ENCODE measurements at places on chromosomes 5 and 9.

DNA sequence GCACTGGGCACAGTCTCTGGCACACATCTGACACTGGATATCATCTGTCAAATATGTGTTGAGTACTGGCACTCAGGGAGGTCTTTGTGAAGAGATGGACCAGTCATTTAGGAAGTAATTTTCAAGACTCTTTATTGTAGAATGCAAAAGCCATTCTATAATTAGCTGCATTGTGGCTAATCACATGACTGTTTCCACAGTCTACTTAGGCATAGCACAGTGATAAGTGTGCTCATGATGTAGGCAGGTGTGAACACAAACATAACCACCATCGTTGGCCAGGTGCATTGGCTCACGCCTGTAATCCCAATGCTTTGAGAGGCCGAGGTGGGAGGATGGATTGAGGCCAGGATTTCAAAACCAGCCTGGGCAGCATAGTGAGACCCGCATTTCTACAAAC is 62.2 kb downstream of the CFAP77 start:
- DNase-seq = no peak

- DNase-seq = no peak
Observed at GRCh38 chr5:72147569-72147968, 40.3 kb downstream of the MAP1B start.

DNA sequence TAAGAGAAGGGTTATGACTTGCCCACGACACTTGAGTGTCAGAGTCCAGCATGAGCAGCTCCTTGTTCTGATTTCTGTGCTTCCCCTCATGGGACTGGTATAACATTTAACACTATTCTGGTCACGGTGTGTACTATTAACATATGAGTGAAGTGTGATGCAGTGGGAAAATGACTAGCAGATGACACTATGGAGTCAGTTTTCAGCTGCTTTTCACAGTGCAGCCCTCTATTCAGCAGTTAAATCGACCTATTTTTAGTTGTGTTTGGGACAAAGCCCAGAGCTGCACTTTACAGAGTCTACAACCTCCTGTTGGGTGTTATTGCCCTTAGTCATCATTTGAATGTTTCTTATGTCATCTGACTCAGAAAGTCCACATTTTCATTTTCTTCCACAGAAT is 59.1 kb downstream of the CHSY3 start:
- DNase-seq = peak; percentile 76

DNA sequence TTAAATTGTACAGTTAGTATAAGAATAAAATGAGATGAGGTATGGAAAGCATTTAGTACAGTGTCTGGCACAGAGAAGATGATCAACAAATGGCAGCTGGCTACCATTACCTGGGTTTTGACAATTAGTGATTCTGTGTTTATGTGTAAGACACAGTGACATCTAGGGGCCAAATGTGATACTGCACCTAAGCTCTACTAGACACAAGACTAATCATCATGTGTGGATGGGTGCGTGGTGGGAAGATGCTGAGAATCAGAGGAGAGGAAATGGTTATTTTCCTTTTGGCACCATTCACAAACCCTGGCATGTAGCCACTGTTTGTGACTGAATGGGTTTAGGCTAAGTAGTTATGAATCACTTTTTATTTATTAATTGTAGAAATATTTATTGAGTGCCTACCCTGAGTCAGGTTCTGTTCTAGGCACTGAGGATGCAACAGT is 109.8 kb upstream of the TBC1D2 start:
- DNase-seq = peak; percentile 9

DNA sequence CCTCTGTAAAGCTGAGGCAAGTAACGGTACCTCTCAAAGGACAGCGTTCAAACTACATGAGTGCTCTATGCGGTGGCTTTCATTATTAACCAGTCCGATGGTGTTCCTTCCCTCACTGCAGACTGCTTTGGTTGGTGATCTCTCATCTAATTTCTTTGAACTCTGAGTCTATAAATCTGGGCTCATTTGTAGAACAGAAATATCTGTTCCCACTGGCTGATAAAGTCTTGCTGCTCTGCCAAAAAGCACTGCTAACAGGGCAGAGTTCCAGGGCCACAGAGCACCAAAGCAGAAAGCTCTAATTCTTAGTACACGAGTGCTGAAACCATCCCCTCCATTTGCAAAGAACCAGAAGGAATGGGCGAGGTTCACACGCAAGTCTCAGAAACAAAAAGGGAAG is 81.9 kb downstream of the MED27 start:
- no peak for DNase-seq

DNA sequence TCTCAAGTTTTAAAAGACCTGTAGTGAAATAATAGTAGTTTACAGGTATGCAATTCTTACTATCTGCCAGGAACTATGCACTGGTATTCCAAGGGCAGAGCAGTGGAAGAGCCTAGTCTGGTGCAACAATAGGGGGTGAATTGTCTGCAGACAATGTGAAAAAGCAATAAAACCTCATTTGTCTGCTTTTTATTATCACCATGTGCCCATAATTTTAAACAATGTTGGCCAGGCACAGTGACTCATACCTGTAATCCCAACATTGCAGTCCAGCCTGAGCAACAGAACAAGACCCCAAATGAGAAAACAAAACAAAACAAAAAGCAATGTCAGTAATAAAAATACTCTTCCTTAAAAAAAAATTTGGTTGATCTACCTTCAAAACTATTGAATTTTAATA is 12.2 kb upstream of the SLC44A1 start:
- peak; percentile 23 for DNase-seq

DNA sequence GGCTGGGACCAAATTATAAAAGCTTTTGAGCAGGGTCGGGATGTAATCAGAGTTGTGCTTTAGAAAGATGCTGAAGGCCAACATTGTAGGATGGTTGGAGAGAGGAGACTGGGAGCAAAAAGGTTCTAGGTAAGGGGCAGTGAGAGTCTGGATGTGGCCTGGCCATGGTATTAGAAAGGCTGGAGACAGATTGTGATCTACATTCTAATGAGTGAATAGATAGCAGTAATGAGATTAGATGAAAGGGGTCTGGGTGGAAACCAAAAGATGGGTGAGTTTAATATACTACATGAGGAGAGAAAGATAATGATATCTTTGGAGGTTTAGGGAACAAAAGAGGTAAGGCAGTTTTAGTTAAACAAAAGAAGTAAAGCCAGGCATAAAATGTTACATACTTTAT is 88.8 kb upstream of the SH3GL2 start:
- no peak for DNase-seq

- peak; percentile 29 for DNase-seq
Observed at GRCh38 chr9:5671711-5672353, 42.9 kb downstream of the RIC1 start.

DNA sequence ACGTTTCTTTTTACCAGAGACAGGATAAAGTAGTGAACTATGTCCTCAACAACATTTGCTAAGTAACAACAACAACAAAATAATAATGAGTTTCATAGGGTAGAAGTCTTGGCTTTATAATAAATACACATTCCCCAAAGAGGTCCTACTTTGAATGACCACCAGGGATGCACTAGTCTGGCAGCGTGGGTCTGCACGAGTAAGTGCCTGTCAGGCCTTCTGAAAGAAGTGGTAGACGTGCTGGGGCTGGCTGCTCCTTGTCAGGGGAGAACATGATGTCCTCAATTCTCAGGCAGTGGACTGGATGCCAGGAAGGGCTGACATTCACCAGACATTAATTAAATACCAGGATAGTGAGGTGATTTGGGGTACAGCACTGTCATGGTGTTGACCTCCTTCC is 331.1 kb downstream of the TMEM38B start:
- no peak for DNase-seq

DNA sequence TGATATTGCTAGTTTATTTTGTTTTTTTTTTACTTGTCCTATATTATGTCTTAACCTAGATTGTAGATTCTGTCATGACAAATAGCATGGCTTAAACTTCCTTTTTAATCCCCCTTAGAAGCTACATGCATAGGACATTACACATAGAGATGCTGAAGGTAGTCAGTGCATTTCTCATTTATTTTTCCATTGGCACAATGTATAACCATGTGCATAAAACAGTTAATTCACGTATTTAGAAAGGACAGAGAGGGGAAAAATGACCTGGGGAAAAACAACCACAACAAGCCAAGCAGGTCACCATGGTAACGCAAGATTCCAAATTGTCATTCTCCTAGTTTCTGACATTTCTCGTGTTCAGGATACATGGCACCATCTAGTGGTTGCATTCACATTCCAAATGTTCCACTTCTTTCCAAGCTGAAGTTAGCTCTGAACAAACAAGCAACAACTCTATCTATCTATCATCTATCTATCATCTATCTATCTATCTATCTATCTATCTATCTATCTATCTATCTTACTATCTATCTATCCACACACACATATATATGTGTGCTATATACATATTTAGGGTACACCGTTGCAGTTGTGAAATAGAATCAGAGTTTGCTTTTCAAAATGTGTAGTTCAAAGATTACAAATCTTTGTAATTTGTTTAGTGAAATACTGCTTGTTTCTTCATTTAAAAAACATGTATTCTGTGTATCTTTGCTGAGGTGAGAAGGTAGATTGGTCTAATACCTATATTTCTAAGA is 487.2 kb upstream of the ST8SIA4 start:
- DNase-seq = peak; percentile 80

GRCh38 chr5:175354964-175355363 is 89.0 kb downstream of the DRD1 start:
- DNase-seq = no peak

DNA sequence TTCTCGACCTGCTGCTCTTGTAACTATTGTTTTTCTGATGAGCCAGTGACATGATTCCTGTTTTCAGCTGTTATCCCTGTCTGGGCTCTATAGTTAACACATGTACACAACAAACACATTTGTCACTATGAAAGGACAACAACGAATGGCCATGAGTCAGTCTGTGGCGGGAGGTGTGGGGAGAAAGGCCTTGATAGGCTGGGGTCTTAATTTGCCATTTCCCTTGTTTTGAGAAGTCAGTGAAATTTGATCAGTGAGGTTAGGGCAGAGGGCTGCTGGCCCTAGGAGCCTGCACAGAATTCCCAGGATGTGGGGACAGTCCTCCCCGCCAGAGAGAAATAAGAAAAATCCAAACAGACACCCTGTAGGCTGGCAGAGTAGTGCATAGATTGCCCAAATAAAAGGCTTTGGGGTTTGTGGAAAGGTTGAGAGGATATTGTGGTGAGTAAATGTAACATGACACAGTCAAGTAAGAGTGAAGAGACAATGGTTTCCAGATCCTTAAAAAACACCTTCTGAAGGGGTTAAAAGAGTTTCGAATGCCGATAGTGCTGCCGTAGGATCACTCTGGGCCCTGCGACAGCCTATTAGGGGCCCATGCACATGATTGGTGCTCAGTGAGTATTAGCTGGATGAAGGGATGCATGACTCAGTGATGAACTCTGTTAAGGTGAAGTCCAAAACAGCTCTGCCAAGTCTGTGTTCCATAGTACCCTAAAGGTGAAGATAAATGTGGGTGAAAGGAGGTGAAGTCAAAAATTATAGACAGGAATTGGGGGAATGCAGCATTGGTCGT is 110.9 kb upstream of the PRRC1 start:
- no peak for DNase-seq

GRCh38 chr5:77669677-77670076 is 31.2 kb upstream of the OTP start:
- DNase-seq = no peak
